ENCODE measurements at places on chromosomes 3 and 15.
A peak's percentile ranks its signal among the peaks of the same experiment; 100 is the strongest.

DNA sequence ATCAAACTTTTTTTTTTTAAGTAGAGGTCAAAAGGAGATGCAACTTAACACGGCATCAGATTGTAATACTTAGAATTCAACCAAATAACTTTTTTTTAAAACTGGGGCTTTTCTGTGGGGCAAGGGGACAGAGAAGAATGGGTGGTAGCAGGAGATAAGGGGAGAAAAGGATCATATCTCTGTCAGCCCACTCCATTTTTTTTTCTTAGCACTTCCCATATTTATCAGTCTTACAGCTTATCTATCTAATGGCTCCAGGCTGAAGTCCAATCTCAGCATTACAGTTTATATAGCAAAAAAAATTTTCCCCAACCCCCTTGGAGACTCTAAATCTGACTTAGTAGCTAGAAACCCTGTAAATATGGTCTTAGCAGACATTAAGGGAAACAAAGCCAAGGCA lies 69.3 kb downstream of the PIK3R4 start:
- DNase-seq: no peak

DNA sequence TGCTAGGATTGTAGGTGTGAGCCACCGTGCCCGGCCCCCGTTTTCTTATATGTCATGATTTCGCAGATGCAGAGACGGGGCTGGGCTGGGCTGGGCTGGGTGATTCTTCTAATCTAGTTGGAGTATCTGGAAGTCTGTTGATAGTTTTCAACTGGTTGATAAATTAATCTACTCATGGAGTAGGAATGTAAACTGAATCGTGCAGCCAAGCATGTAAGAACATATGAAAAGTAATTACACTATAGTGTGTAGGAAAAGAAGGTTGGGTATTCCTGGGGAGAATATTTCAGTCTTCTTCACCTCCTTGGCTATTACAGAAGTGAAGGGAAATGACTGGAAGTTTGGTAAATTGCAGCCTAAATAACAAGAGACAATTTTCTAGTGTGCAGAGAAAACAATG lies 82.6 kb upstream of the MAGI1 start:
- no peak for DNase-seq

- no peak for DNase-seq
Observed at GRCh38 chr15:50277370-50277769, 11.8 kb upstream of the HDC start.

DNA sequence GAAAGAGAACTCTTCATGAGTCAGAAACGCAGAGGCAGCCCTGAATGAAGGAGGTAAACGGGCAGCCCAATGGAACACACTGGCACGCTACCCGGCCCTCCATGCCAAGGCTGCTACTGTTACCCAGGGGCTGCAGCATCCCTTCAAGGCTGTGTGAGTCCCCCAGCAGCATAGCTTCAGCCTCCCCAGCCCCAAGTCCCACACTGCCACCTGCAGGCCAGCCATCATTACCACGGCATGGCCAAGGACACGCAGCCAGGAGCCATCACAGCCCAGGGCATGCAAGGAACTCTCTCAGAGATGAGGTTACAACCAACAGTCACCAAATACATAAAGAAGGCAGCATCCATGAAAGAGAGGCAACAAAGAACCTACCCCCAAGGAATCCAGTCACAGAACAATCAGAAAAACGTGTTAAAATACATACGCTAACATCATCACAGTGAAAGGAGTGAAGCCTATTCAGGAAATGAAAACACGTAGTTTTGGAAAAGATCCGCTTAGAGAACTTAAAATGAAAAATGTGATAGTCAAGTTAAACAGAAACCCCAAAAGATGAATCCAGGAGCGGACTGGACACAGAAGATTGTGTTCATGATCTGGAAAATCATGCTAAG lies 22.4 kb downstream of the PLA2G4F start:
- DNase-seq: peak; percentile 30

- no peak for DNase-seq
Observed at GRCh38 chr3:157633241-157633640, 130.0 kb upstream of the VEPH1 start.

DNA sequence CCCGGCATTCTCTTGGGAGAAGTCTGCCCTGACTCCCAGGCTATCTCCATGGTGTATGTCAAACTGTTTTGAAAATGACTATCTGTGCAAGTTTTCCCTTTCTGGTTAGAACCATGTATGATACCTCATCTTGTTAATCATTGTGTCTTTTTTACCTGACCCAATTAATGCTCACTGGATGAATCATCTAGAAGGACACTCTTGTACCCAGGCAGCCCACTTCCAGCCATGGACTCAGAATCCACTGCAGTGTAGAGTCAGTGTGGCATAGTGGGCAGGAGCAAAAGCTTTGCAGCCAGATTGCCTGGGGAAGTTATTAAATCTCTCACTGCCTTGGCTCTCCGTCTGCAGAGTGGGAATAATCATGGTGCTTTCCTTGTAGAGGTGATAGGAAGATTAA lies 1.2 kb downstream of the FAM3D start:
- DNase-seq: no peak

- DNase-seq: no peak
Observed at GRCh38 chr3:119018690-119019463, 15.8 kb downstream of the IGSF11 start.

GRCh38 chr3:112897791-112898190 lies 51.1 kb upstream of the CD200R1L start:
- no peak for DNase-seq

- no peak for DNase-seq
Observed at GRCh38 chr3:37730383-37730782, 131.3 kb upstream of the CTDSPL start.

DNA sequence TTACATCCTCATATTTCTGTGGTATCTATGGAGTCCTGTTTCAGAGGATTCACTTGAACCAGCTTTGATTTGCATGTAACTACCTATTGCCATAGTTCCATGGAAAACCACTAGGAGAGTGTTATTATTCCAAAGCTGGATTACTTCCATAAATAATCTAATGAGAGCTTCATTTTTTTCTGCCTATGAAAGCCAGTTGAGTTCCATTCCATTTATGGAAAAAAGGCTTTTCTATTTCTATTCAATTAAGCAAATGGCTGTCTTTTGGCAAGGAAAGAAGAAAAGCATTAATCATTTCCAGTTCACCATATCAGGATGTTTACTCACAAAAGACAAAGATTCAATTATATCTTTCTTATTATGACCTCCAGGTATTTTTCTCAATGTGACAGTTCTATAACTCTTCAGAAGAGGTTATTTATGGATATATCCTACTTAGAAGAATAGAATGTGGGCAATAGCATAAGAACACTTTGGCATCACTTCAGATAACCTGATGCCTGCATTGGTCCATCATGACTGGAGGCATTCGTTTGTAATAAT lies 259.9 kb upstream of the ZPLD1 start:
- no peak for DNase-seq

DNA sequence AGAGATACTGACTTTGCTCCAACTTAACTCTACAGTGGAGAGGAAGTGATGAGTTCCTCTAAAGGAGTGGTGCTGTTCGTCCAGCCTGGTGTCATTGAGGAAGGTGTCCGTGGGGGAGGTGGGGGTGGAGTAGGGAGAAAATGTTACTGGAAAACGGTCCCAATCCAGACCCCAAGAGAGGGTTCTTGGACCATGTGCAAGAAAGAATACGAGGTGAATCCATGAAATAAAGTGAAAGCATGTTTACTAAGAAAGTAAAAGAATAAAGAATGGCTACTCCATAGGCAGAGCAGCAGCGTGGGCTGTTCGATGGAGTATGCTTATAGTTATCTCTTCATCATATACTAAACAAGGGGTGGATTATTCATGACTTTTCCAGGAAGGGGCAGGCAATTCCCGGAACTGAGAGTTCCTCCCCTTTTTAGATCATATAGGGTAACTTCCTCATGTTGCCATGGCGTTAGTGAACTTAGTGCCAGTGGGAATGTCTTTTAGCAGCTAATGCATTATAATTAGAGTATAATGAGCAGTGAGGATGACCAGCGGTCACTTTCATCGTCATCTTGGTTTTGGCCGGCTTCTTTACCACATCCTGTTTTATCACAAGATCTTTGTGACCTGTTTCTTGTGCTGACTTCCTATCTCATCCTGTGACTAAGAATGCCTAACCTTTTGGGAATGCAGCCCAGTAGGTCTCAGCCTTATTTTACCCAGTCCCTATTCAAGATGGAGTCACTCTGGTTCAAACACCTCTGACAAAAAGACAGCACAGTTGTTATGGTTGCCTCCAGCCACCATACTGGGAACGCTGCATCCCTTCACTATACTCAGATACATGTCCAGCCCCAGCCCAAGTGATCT lies 38.6 kb downstream of the CLEC3B start:
- DNase-seq: no peak

DNA sequence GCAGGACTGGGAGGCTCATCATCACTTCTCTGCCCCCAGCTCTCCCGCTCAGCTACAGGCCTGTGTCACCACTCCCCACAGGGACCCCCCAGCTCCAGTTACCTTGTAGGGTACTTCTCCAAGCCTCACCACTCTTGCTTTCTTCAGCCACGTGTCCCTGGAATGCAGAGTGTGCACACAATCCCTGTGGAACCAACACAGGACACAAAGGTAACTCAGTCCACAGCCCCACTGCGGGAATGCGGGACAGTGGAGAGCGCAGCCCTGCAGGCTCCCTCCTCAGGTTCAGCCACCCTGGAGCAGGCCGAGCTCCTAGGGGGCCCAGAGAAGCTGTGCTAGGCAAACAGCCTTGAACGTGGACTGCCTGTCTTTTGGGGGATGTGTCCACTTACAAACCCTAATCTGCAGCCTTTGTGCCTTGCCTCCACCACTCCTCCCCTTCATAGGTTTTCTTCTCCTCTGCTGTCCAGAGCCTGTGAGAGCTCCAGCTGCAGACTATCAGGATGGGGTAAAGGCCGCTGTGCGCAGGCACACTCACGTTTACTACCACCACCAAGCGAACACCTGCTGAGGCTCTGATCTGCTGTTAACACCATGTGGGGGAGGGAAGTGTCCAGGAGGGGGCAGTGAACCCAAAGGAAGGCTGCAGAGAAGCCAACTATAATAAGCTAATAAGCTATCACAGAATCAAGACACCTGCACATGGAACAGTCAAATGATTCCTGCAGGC lies 26.0 kb downstream of the XPC start:
- DNase-seq: no peak

- DNase-seq: no peak
Observed at GRCh38 chr3:127964816-127965215, 49.8 kb downstream of the KBTBD12 start.

DNA sequence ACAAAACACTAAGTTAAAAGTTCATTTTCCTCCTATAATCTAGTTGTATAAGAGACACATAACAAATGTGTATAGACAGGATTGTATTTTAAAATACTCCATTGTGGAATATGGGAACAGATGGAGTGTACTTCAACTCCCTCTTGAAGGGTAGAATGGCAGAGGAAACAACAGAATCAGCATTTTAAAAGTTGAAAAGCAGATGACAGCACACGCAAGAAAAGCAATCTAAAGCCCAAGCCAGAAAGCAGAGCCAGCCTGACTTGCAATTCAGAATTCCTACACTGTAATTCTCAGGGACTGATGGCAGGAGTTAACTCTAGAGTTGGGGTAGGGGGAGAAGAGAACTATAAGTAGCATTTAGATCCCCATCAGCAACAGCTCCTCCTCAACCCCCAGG lies 22.8 kb downstream of the MORC1 start:
- DNase-seq: no peak

- DNase-seq: no peak
Observed at GRCh38 chr3:150783316-150783715, 20.3 kb upstream of the SIAH2 start.

GRCh38 chr3:78041486-78041885 lies 1001.6 kb downstream of the ROBO2 start:
- DNase-seq: no peak

GRCh38 chr15:25372298-25372697 lies 66.5 kb downstream of the UBE3A start:
- DNase-seq: no peak

- DNase-seq: no peak
Observed at GRCh38 chr3:63654211-63654610, 1.7 kb downstream of the SNTN start.

DNA sequence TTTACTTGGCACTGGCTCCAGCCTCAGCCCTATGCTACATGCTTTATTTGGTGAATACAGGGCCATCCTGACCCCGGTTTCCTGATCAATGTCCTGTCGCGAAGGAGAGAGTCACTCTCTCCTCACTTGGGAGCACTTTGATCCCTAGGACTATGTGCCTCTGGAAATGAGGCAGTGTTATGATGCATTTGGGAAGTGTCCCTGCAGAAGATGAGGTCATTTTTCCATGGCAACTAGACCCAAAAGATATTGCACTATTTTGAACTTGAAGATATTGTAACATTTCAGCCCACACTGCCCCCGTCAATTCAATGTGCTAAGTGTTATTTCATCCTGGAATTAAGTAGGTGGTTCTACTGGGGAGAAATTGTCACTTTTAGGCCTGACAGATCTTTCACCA lies 68.0 kb downstream of the LRRK1 start:
- no peak for DNase-seq

DNA sequence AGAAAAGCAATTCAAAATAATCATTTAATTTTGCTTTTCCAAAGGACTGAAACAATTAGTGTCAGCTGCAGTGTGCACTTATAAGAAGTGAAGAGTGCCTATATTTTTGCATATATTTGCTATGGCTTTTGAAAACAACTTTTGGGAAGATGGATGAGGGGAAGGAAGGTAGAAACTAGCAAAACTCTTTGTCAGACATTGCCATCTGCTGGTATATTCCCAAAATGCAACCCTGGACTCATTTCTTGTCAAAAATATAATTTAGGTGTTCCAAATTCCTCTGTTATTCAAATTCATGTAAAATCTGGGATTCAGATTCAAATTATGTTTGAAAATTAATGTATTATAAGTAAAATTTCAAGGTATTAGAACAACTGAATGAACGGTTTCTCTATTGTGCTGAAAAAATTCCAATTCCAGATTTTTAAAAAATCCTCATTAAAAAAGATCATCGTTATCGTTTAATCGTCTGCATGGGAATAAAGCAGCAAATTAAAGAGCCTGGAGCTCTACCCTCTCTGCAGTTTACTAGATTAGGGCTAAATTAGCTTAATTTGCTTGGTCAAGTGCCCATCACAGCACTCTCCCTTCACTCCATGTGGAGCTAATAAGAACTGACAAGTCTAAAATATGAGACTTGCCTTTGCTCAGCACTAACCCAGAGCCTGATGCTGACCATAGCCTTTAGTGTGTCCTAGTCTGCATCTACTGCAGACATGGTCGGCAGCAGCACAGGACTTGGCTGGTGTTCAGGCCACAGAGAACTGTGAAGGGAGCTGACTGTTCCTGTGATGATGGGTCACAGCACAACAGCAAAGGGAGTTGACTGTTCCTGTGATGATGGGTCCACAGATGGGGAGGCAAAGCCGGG lies 67.9 kb upstream of the MITF start:
- no peak for DNase-seq

Data from NK-92 treated with Interleukin-12 subunit alpha and Interleukin-12 subunit beta, amount 100 ng/mL, for 24 hours (cell line).